ENCODE measurements at places on chromosomes 1 and 21. TPM values are rescaled to one million over a fixed set of nuclear protein-coding genes. Genes with fewer than 3 reads are reported as not detected.

Gene CELA2B
- not detected for total RNA-seq

Gene HSD3B1
- not detected for total RNA-seq

Gene PM20D1
- 0.96 TPM for total RNA-seq

Gene S100A14
- total RNA-seq = 1.4 TPM

GRCh38 chr1:15756143-15757015, 2.2 kb upstream of the FBLIM1 start:
- H3K36me3 ChIP-seq = no peaks in the 10 kb centered on the region
- H3K27ac ChIP-seq = no peak overlapping the region
- H3K27me3 ChIP-seq = peaks cover 51% of the 10 kb centered on the region
- H3K4me1 ChIP-seq = peaks cover 8% of the 10 kb centered on the region

DNA sequence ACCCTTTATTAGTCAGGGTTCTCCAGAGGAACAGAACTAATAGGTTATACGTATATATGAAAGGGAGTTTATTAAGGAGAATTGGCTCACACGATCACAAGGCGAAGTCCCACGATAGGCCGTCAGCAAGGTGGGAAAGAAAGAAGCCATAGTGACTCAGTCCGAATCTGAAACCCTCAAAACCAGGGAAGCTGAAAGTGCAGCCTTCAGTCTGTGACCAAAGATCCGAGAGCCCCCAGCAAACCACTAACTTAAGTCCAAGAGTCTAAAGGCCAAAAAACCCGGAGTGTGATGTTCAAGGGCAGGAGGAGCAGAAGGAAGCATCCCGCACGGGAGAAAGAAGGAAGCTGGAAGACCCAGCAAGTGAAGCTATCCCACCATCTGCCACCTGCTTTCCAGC, 9.9 kb downstream of the IFNLR1 start:
- no peak overlapping the region for H3K27ac ChIP-seq
- no peak for DNase-seq
- no peaks in the 10 kb centered on the region for H3K27me3 ChIP-seq
- H3K4me3 ChIP-seq = no peak overlapping the region
- no peaks in the 10 kb centered on the region for H3K4me1 ChIP-seq

DNA sequence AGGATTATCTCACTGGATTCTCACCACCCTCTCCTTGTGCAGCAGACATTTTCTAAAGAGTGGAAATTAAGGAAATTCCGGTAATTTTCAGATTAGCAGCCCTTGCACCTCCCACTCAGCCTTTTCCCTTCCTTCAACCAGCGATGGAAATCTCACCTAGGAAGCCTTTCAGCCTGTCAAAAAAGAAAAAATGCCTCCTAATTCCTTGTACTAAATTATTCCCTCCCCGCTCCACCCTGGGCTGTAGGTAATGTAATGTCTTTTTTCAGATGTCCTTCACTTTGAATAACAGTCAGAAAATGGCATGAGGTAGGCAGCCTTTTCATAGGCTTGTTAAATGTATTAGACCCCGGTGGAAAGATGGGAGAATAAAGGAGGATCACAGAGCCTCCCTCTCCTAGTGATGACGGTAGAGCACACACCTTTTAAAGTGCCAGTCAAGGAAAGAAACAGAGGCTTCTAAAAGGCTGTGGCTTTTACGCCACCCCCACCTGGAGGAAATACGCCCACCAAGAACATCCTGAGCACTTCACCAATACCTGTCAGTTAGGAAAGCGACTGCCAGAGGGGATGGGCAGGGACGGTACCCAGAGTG, 62.8 kb upstream of the NEK2 start:
- no peaks in the 10 kb centered on the region for H3K36me3 ChIP-seq
- peak overlapping the region; percentile 54 for H3K4me3 ChIP-seq
- H3K27me3 ChIP-seq = no peaks in the 10 kb centered on the region
- peak overlapping the region; percentile 72 for H3K27ac ChIP-seq
- DNase-seq = no peak
- H3K4me1 ChIP-seq = peaks cover 31% of the 10 kb centered on the region

DNA sequence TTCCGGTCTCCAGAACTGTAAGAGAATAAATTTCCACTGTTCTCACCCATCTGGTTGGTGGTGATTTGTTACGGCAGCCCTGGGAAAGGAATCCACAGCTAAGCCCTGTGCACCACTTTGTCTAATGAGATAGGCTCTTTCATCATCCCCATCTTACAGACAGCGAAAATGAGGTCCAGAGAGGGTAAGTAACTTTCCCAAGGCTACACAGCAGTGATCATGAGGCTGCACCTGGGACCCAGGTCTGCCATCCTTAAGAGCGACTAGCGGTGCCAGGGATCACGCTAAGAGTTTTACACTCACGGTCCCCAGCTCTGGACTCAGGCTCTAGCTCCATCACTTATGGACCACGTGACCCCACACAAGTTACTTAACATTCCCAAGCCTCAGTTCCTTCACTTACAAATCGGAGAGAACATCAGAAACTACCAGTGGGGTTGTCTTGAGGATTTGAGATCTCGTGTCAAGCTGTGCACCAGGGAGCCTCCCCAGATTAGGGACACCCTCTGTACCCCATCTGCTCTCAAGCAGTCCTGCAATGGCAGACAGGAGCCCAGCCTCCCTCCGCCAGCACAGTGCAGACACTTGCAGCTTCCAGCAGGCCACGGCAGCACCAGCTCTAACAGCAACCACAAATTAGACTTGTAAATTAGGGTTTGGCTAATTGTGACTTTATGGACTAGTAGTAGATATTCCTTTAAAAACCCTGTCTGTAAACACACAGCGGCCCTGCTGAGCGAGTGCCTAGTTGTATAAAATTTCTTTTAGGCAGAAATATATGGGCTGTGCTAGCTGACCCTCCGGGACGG, 87.3 kb downstream of the DISP3 start:
- no peaks in the 10 kb centered on the region for H3K4me1 ChIP-seq
- H3K4me3 ChIP-seq = no peak overlapping the region
- H3K36me3 ChIP-seq = no peaks in the 10 kb centered on the region

GRCh38 chr1:35726450-35727433, 8.1 kb upstream of the C1orf216 start:
- no peak overlapping the region for H3K27ac ChIP-seq
- no peak overlapping the region for H3K4me3 ChIP-seq
- peaks cover 6% of the 10 kb centered on the region for H3K36me3 ChIP-seq
- DNase-seq = peak; percentile 37

DNA sequence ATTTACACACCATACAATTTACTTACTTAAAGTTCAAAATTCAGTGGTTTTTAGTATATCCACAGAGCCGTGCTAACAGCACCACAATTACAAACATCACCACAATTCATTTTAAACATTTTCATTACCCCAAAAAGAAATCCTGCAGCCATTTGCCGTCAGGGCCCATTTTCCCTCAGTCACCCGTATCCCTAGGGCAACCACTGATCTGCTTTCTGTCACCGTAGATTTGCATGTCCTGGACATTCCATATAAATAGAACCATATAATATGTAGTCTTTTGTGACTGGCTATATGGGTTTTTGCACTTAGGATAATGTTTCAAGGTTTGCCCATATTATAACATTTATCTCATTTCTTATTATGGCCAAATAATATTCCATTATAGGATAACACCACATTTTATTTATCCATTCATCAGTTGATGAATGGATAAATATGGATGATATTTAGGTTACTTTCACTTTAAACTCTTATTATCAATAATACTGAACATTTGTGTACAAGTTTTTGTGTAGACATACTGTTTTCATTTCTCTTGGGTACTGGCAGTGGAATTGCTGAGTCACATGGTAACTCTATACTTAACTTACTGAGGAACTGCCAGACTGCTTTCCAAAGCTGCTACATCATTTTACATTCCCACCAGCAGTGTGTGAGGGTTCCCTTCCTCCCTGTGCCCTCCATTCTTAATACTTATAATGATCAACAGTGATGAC, 68.9 kb downstream of the ST3GAL3 start:
- peaks cover 24% of the 10 kb centered on the region for H3K36me3 ChIP-seq
- DNase-seq = no peak
- no peaks in the 10 kb centered on the region for H3K27me3 ChIP-seq

GRCh38 chr1:233409540-233409939, 82.0 kb downstream of the MAP3K21 start:
- no peak overlapping the region for H3K4me3 ChIP-seq
- no peak for DNase-seq
- H3K27ac ChIP-seq = no peak overlapping the region
- peaks cover 28% of the 10 kb centered on the region for H3K4me1 ChIP-seq

GRCh38 chr1:101588677-101589076, 351.9 kb downstream of the S1PR1 start:
- no peak overlapping the region for H3K4me3 ChIP-seq
- no peak overlapping the region for H3K27ac ChIP-seq
- no peaks in the 10 kb centered on the region for H3K36me3 ChIP-seq
- DNase-seq = no peak
- H3K27me3 ChIP-seq = peaks cover 7% of the 10 kb centered on the region
- no peaks in the 10 kb centered on the region for H3K4me1 ChIP-seq

- H3K36me3 ChIP-seq = peaks cover 2% of the 10 kb centered on the region
- DNase-seq = no peak
- peaks cover 30% of the 10 kb centered on the region for H3K4me1 ChIP-seq
- no peak overlapping the region for H3K4me3 ChIP-seq
- peak overlapping the region; percentile 10 for H3K27ac ChIP-seq
- no peaks in the 10 kb centered on the region for H3K27me3 ChIP-seq
Measured at GRCh38 chr1:174818951-174819350, 180.8 kb upstream of the CACYBP start.

DNA sequence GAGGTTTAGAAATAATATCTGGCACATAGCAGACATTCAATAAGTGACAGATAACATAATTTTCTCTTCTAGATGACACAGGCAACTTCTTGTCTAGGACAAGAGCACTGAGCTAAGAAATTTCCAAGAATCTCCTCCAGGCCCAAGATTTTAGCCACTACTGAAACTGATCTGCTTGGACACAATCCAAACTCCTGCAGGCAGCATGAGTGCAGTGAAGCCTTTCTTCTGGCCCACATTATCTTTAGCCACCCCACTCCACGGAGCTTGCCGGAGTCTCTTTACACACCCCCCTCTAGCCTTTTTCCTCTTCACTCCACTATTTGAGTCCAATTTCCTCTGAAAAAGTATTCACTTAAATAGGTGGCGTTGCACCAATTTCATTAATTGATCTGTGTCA, 142.9 kb upstream of the DUSP10 start:
- no peak for DNase-seq
- no peak overlapping the region for H3K27ac ChIP-seq
- peaks cover 37% of the 10 kb centered on the region for H3K27me3 ChIP-seq
- no peak overlapping the region for H3K4me3 ChIP-seq
- no peaks in the 10 kb centered on the region for H3K36me3 ChIP-seq
- peaks cover 4% of the 10 kb centered on the region for H3K4me1 ChIP-seq

GRCh38 chr1:4307911-4308545, 346.4 kb upstream of the AJAP1 start:
- no peaks in the 10 kb centered on the region for H3K27me3 ChIP-seq
- no peak for DNase-seq
- H3K4me1 ChIP-seq = no peaks in the 10 kb centered on the region

GRCh38 chr21:45618846-45619485, 24.6 kb upstream of the PCBP3 start:
- H3K4me1 ChIP-seq = peaks cover 32% of the 10 kb centered on the region
- H3K27me3 ChIP-seq = peaks cover 4% of the 10 kb centered on the region
- no peak overlapping the region for H3K27ac ChIP-seq
- no peak overlapping the region for H3K4me3 ChIP-seq

GRCh38 chr21:44949161-44949778, 9.4 kb downstream of the SLX9 start:
- H3K27ac ChIP-seq = no peak overlapping the region
- H3K4me3 ChIP-seq = no peak overlapping the region
- no peaks in the 10 kb centered on the region for H3K27me3 ChIP-seq
- H3K4me1 ChIP-seq = peaks cover 11% of the 10 kb centered on the region
- no peak for DNase-seq

GRCh38 chr1:228405979-228406228, 731 bp downstream of the TRIM11 start:
- DNase-seq = no peak
- peaks cover 8% of the 10 kb centered on the region for H3K36me3 ChIP-seq
- peak overlapping the region; percentile 91 for H3K27ac ChIP-seq
- H3K4me3 ChIP-seq = peak overlapping the region; percentile 93
- peaks cover 58% of the 10 kb centered on the region for H3K4me1 ChIP-seq

- H3K36me3 ChIP-seq = peaks cover 8% of the 10 kb centered on the region
- DNase-seq = no peak
- no peak overlapping the region for H3K27ac ChIP-seq
- H3K4me3 ChIP-seq = no peak overlapping the region
- peaks cover 10% of the 10 kb centered on the region for H3K4me1 ChIP-seq
Measured at GRCh38 chr21:44379515-44379848, 26.1 kb downstream of the TRPM2 start.
